Stimulated activated CD4-positive, alpha-beta T cell treated with anti-CD3 and anti-CD28 coated beads, Interleukin-1b, Interleukin-23, amount 100 ng/mL, for 48 hours (primary cell): ENCODE measurements at places on chromosomes 5 and 9.

- DNase-seq = no peak
These were observed 516.1 kb upstream of the CDH10 start for GRCh38 chr5:25160891-25161290.

DNA sequence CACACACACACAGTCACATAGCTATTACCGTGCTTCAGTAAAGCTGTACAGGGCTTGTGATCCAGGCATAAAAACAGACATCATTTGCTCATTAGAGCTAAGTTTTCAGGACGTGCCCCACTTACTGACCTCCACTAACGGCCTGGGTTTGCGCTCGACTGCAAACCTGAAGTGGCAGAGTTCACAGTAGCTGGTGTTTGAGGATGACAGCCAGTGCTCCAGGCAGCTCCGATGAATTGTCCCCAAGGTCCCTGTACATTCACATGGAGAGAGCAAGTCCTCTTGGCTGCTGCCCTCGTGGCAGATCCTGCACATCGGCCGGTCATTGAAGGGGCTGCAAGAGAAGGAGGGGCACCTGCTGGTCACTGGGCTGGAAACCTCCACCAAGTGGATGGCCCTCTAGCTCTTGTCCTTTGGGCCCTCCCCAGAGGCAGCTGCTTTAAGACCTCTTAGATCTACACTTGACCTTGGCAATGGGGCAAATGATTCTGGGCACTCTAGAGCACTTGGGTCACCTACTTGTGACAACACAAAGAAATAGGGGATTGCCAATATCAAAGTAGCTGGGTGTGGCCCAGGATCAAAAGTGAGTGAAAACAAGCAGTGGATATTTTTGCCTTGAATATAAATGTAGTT is 115.4 kb downstream of the MARCHF3 start:
- no peak for DNase-seq

DNA sequence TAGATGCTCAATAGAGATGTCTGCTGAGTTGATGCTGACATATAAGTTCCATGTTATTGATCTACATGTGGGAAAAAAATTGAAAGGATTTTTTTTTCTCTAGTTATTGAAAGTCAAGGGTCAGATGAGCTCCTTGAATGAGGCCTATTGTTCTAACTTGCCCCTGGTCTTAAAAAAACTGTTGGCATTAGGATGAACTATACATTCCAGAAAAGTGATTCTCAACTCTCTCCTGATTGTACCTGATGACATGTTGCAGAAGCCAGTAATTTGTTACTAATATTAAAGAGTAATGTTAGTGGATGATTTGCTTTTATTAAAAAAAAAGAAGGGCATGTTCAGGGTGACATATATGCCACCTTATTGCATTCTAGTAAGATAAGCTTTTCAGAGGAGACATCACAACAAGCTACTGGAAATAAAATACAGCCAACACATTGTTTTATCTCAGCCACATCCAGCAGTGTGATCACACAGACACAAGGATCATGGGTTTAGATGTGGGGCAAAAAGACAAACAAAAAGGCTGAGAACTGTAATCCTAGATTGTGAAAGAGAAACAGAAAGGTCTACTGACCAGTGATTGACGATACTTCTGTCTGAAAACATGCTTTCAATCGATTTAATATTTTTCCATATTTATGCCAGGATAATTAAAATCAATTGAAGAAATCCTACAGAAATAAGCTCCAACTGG is 1314.1 kb upstream of the C9orf72 start:
- DNase-seq = no peak

GRCh38 chr5:150058480-150059126 is 27.8 kb downstream of the CSF1R start:
- DNase-seq = no peak

DNA sequence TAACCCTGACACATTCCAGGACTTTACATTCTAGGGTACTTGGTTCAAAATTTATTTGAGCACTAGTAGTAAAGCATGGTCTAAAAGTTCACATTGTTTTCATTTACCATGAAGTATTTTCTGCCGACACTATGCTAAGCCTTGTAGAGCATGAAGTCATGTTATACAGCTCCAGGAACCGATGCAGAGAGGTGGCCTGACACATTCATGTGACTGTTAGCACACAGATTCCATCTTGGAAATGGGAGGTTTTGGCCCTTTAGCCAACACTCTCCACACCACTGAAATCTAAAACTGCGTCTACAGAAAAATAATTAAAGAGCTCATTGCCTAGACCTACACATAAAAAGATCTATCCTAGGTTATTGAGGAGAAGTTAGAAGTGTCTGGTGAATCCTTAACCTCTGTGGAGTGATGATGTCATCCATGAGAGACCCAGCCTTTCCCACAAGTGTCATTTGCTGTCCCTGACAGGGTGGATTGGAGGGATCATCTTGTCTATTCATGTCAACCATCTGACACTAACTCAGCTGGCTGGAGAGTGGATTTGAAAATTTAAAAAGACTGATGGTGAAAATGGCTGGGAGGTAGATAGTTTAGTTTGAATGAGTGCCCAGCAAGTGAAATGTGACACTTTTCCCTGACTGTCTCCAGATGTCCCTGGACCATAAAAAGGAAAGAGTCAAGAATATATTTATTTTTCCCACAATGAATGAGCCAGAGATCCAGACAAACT is 1.3 kb downstream of the RANBP3L start:
- no peak for DNase-seq

DNA sequence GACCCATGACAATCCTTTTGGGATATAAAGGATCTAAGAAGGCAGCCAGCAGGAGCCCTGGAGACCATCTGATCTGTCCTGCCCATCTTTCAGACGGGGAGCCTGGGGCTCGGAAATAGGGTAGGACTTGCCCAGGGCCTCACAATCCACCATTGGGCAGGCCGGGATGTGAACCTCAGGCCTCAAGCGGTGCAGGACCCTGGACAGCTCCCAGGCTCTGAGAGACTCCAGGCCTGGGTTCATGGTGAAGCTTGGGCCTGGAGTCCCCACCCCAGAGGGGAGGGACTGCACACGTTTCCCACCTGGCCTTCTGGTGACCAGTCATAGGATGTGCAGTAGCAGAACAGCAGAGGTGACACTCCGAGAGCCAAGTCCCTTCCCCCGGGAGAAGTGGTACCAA is 36.6 kb upstream of the RAPGEF1 start:
- peak; percentile 25 for DNase-seq

- DNase-seq = no peak
These were observed 108.1 kb downstream of the TMEM174 start for GRCh38 chr5:73280821-73281746.
